ENCODE measurements at places on chromosomes 4 and X.

- no peak for DNase-seq
Observed at GRCh38 chrX:132365490-132365889, 123.3 kb downstream of the MBNL3 start.

GRCh38 chr4:142098380-142098779, 462.0 kb downstream of the IL15 start:
- DNase-seq, result no peak

- DNase-seq, result no peak
Observed at GRCh38 chrX:76433219-76433618, 5.7 kb downstream of the MAGEE1 start.

GRCh38 chr4:139956507-139957017, 197.4 kb downstream of the MAML3 start:
- DNase-seq, result no peak

GRCh38 chrX:33339219-33339618, 127.9 kb upstream of the DMD start:
- no peak for DNase-seq

GRCh38 chrX:18971506-18971905, 12.4 kb downstream of the PHKA2 start:
- DNase-seq, result no peak

GRCh38 chr4:20882500-20882899, 182.2 kb downstream of the PACRGL start:
- no peak for DNase-seq

- no peak for DNase-seq
Observed at GRCh38 chr4:154719087-154719486, 24.7 kb upstream of the LRAT start.

- DNase-seq, result no peak
Observed at GRCh38 chrX:20971250-20971649, 403.0 kb upstream of the CNKSR2 start.

- no peak for DNase-seq
Observed at GRCh38 chr4:85889314-85889713, 414.4 kb downstream of the ARHGAP24 start.

GRCh38 chrX:110228453-110228852, 89.4 kb downstream of the AMMECR1 start:
- DNase-seq, result no peak

GRCh38 chr4:156971676-156972378, at the start of gene PDGFC:
PDGFC (minus strand) TSS chr4:156971799; CDS start chr4:156970903, 896 bp downstream.
- no peak for DNase-seq

DNA sequence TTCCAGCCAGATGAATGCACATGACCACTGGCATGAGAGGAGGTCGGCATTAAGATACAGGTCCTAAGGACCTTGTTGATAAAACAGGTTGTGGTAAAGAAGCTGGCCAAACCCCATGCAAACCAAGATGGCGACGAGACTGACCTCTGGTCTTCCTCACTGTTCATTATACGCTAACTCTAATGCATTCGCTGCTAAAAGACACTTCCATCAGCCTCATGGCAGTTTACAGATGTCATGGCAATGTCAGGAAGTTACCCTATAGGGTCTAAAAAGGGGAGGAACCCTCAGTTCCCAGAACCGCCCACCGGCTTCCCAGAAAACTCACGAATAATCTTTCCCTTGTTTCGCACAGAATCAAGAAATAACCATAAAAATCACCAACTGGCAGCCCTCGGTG, 182.4 kb downstream of the DHRSX start:
- DNase-seq, result no peak

DNA sequence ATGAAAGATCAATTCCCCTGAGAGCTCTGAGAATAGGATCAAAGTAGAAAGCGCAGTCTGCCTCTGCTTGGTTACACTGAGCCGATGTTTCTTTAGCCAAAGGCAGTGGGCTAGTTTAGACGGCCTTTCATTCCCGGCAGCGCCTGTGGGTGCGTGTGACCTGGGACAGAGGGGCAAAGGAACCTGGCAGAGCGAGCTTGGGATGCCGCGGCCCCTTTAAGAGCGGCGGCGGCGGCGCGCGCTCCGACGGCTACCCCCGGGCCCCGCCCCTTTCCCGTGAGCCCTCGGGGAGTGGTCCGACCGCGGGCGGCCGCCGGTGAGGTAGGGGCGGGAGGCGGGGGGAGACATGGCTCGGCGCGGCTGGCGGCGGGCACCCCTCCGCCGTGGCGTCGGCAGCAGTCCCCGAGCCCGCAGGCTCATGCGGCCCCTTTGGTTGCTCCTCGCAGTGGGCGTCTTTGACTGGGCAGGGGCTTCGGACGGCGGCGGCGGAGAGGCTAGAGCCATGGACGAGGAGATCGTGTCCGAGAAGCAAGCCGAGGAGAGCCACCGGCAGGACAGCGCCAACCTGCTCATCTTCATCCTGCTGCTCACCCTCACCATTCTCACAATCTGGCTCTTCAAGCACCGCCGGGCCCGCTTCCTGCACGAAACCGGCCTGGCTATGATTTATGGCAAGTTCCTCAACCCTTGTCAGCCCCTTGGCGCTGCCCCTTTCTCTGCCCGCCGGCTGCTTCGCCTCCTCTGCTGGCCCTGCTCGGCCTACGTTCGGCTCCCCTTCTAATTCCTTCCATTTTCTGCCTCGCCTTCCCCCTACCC, at the start of gene SLC9A6:
TSS of gene SLC9A6 (plus strand) at position 279 of the 816 bp plus-strand sequence. CDS start at position 503, 224 bp downstream.
- DNase-seq, result no peak

GRCh38 chr4:89273741-89274141, 33.9 kb downstream of the GPRIN3 start:
- no peak for DNase-seq

DNA sequence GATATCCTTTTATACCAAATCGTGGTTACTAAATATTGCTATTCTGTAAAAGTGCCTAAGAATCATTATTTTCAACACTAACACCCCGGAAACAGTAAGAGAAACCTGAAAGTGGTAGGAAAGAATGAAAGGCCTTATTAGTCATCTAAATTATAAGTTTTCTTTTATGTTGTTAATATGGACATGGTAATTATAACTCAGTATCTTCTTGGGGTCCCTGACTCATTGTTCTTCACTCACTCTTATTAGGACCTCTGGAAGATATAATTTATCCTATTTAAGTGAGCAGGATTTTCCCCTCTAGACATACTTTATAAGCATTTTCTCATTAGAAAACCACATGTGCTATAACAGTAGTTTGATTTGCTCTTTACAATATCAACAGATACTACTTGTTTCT, 51.0 kb downstream of the SMARCA5 start:
- DNase-seq, result no peak

GRCh38 chrX:40806513-40807220, 71.3 kb upstream of the MED14 start:
- no peak for DNase-seq

DNA sequence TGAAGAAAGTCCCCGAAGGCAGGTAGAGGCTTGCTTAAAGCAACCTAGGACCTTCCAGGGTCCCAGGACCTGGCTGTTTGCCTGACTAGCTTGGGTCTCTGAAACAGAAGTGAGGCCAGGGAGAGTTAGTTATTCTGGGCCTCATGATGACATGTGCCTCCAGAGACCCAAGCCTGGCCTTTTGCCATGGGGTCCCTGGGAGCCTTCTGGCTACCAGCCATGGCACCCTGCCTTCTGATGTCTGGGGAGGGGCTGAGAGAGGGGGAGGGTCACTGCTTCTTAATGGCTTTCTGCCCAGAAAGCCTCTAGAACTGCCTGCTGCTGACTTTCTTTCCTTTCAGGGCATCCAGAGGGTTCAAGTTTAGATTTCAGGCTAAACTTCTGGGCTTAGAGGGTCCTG, 1.0 kb upstream of the STARD8 start:
- no peak for DNase-seq

GRCh38 chr4:39539089-39539611, 11.9 kb upstream of the UGDH start:
- DNase-seq, result no peak

DNA sequence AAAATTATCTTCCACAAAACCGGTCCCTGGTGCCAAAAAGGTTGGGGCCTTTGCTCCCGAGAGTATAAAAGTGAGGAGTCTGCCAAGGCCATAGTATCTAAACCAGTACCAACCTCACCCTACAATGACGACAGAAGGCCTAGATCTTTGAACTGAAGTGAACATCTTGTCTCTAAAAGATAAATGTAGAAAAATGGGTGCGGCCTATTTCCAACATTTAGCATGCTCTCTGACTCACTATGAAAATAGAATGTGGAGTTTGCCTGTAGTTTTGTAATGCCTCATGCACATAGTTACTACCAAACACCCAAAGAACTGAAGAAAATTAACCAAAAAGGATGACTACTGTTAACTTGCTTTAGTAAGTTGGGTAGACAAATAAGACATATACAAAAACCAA, 218.4 kb downstream of the SLITRK2 start:
- no peak for DNase-seq

GRCh38 chr4:102751941-102752340, 8.8 kb downstream of the MANBA start:
- DNase-seq, result no peak

GRCh38 chr4:69878250-69878649, 18.3 kb upstream of the SULT1E1 start:
- no peak for DNase-seq

- DNase-seq, result no peak
Observed at GRCh38 chr4:83617371-83618035, 81.6 kb downstream of the GPAT3 start.

DNA sequence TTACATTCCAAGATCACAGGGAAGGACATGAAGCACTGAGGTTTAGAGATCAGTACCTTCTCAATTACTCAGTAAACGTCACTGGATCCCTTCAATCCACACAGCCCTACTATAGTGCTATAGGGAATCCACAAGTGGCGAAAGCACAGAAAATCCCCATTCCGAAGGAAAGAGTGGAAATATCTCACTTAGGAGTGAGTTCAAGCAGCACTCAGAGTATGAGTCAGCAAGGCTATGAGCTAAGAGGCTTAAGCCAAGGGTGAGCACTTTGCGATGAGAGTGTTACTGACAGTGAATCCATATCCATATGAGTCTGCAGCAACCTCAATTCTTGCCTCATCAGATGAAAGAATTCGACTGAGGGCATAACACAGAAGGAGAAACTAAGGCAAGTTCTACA, 165.1 kb downstream of the VSIG4 start:
- DNase-seq, result no peak

GRCh38 chr4:184825141-184825895, 450 bp downstream of the ACSL1 start:
- DNase-seq, result no peak

GRCh38 chr4:16865209-16865896, 33.1 kb downstream of the LDB2 start:
- no peak for DNase-seq

DNA sequence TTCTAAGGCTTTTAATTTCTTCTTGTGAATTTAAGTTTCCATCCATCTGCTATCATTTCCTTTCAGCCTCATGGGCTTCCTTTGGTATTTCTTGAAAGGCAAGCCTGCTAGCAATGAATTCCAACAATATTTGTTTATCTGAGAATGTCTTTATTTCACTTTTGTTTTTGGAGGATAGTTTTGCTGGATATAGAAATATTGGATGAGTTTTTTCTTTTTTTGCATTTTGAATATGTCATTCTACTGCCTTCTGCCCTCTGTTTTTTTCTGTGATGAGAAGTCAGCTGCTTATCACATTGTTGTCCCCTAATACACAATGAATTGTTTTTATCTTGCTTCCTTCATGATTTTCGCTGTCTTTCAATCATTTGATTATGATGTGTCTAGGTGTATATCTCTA, 13.2 kb upstream of the SORCS2 start:
- no peak for DNase-seq

DNA sequence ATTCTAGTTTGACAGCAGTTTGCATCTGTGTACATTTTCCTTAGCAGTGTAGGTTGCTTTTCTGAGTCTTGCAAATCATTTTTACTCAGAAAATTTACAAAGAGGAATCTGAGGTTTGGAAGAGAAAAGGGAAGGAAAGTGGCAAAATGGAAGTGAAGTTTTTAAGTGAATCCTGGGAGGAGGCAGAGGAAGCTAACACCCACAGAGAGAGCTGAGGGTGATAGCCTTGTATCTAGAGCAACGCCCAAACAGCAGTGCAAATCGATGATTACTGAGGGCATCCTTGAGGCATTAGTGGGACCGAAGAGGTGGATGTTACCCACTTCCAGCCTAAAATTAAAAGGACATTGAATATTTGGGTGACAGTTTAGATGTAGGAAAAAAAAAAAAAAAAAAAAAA, 31.8 kb downstream of the KLF3 start:
- DNase-seq, result no peak

GRCh38 chr4:53185869-53186585, 179.8 kb downstream of the SCFD2 start:
- no peak for DNase-seq

DNA sequence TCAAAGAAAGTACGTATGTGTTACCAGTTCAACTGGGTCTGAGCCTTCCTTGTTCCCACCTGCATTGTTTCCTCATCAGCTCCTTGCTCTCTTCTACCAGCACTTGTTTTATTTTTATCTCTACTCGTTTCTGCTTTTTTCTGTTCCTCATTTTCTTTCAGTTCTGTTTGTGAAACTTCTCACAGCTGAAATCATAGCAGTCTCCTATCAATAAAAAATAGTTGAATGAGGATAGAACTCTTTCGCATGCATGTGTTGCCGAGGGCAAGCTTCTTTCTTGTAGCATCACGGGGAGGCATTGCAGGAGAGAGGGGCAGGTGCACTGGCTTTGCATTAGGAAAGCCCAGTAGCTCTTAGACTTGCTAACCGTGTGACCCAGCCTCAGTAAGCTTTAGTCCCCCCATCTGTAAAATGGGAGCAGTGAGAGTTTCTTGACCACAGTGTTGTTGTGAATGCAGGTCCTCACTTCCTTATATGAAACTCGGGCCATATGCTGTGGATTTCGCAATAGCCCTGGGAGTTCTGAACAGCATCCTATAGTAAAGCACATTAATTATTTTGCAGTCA, 24.7 kb downstream of the OFD1 start:
- no peak for DNase-seq

DNA sequence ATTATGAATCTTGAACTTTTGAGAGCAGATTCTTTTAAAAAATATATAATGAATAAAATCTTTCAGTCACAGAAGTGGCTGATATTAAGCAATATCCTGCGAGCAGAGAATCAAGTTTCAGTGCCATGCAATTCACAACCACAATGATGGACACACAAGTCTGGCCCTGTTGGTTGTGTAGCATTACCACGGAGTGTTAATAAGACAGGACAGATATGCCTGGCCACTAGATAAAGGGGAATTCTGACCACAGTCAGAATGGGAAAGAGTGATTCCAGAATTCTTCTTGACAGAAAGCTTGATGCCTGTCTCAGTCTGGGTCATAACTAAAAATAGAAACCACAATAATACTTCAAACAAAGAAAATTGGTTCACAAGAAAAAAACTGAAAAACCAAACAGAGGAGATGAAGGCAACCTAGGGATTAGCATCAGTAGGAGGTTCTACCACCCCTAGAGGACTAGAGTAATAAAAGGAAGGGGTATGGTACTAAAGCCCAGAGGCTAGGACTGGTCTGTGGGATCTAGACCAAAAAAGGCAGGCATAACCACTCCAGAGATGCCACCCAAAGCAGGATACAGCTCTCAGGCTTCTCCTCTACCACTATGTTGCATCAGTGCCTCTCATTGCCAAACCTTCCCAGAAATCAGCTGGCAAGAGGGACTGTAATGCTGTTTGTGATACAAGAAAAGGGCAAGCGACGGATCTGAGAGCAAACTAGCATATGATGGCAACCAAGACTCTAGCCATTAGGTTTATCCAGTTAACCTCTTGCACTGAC, 59.0 kb downstream of the RNF150 start:
- DNase-seq, result no peak

GRCh38 chr4:28010577-28011240, 1150.1 kb downstream of the STIM2 start:
- DNase-seq, result no peak

All from smooth muscle cell of the brain vasculature (primary cell).